Gastroesophageal sphincter (tissue), 4 donors: ENCODE measurements at places on chromosomes 3 and 15.
A peak's percentile ranks its signal among the peaks of the same experiment; 100 is the strongest.

- peaks cover 100% of the 10 kb centered on the region for H3K27me3 ChIP-seq
- no peak overlapping the region for H3K4me3 ChIP-seq
- ATAC-seq: no peak
- no peaks in the 10 kb centered on the region for H3K4me1 ChIP-seq
Measured at GRCh38 chr3:43997788-43998369, 243.8 kb upstream of the TOPAZ1 start.

DNA sequence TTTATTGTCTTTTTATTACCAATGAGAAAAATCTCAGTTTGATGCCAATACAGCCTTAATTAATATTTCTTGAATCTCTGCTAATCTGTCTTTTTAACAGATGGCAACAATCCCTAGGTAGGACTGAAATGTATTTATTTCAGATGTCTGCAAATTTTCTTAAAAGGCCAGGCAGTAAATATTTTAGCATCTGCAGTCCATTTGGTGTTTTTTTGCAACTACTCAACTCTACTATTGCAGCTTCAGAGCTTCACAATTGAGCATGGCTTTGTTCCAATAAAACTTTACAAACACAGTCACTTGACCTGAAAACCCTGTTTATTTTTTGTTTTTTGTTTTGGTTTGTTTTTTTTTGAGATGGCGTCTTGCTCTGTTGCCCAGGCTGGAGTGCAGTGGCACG is 82.7 kb downstream of the RARB start:
- H3K27ac ChIP-seq: peak overlapping the region; percentile 72
- no peaks in the 10 kb centered on the region for H3K36me3 ChIP-seq
- ATAC-seq: no peak
- peaks cover 14% of the 10 kb centered on the region for H3K4me1 ChIP-seq
- H3K27me3 ChIP-seq: no peaks in the 10 kb centered on the region

GRCh38 chr15:59539799-59540198 is 71.8 kb upstream of the GCNT3 start:
- H3K27me3 ChIP-seq: peaks cover 6% of the 10 kb centered on the region
- ATAC-seq: no peak
- H3K4me1 ChIP-seq: no peaks in the 10 kb centered on the region
- no peak overlapping the region for H3K27ac ChIP-seq

DNA sequence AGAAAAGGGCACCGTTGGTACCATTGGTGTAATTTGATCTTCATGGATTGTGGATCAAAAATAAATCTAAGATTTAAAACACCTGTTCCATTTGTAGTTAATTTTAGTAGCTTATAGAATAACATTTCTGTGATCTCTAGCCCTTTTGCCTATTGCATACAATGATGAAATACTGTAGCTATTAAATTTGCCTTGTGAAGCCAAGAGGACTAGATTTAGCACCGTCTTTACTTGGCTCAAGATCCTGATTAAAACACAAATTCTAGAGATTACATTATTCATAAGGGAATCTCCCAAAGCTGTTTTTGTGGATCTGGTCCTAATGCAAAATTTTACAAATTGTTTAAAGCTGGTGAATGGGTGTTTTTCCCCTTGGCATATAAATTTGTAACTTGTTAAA is 8.2 kb downstream of the TBC1D23 start:
- no peak overlapping the region for H3K4me3 ChIP-seq
- H3K4me1 ChIP-seq: peaks cover 68% of the 10 kb centered on the region
- no peak overlapping the region for H3K27ac ChIP-seq
- H3K36me3 ChIP-seq: no peaks in the 10 kb centered on the region

DNA sequence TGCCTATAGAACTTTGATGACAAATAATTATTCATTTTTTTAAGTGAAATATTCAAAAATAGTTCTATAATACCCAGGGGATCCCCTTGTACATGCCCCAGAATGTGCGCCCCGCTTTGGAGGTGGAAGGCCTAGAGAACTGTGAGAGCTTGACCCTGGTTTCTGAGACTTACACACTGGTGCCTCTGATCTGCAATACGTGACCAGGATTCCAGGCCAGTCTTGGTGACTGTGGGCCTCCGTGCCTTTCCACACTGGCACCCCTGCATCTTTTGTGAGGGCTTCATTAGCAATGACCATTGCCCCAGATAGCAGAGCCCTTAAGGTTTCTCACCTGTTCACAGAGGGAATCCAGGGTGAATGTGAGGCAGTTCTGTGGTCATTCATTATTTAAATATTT is 44.0 kb downstream of the CLSTN2 start:
- ATAC-seq: no peak
- H3K4me3 ChIP-seq: no peak overlapping the region
- H3K36me3 ChIP-seq: no peaks in the 10 kb centered on the region

DNA sequence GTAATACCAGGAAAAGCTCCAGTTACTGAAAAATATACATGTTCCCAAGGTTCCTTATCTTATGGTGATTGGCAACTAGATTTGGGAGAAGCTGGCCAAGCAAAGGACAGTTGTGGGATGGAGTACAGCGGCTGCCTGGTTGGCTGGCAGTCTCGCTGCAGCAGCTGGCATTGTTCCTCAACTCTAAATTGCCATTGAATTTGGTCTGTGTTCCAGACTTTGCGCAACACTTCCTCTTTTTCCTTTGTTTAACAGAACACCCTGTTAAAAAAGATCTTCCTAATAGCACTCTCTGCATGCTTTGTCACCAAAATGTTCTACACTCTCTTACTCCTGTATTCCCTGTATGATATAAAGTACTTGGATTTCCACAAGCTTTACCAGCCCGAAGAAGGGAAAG is 420.6 kb upstream of the RBMS3 start:
- H3K4me3 ChIP-seq: no peak overlapping the region
- H3K27me3 ChIP-seq: no peaks in the 10 kb centered on the region
- H3K27ac ChIP-seq: no peak overlapping the region
- peak; percentile 60 for ATAC-seq
- no peaks in the 10 kb centered on the region for H3K4me1 ChIP-seq
